Fibroblast of pulmonary artery (primary cell): ENCODE measurements at places on chromosomes 3 and 15.

DNA sequence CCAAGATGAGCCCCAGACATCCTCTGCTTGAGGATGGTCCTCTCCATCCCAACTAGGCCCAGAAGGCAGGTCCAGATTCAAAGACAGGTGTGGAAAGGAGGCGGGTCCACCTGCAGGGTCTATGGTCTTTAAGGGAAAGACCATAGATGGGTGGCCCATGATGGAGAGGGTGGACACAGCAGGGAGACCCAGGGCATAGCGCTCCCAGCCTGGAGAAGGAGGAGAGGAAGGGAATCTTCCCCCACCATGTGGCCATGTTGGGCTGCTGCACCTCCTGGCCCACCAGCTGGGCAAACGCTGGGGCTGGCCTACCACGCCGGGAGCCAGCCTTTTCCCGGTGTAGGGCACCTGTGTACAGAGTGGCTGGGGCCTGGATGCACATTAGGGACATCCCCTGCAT is 265.2 kb upstream of the TLE3 start:
- peak; percentile 68 for DNase-seq

- no peak for DNase-seq
These were observed 17.1 kb downstream of the ZFAND6 start for GRCh38 chr15:80076321-80077318.

DNA sequence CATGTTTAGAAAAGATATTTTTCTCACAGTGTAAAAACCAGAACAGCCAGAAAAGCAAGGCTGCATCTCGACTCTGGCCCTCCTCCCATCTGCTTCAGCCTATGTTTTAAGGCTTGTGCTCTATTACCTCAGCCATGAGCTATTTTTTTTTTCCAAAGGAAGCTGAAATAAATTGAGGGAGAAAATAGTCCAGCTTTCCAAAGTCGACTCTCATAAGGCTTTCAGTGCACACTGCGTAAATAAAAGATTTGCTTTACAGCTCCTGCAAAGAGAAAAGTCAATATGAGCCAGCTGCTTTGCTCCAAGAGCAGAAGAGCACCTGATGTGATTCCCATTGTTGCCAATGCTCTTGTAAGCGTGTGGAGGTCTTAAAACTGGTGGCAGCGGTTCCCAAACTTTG is 26.7 kb downstream of the SCG3 start:
- no peak for DNase-seq

DNA sequence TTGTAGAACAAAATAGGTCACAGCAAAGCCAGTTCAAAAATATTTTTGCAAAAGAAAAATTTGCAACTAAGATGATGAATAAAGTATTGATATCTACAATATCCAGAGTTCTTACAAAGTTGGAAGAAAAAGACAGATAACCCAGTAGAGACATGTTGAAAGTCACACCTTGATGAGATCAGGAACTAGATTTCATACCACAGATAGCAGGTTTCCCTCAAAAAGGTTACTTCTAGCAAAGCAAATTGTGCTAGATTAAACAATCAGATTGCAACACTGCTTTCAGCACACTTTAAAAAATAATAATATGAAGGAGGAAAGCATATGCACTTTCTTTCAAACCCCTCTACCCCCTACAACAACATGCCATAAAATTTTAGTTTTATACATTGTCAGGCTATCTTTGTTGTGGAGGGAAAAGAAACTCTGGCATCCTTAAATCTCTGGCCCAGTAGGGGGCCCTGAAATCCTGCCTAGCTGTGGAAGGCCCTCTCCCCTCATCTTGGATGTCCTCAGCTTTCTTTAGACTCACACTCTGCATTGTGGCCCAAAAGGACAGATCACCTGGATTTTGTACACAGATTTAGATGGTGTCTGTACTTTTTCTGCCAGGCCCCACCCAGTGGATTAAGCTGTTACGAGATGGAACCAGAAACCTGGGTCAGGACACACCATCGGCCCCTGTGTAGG is 50.9 kb downstream of the CCR3 start:
- no peak for DNase-seq

GRCh38 chr15:83605111-83605945 is 48.6 kb upstream of the ADAMTSL3 start:
- DNase-seq: no peak
